Cardiac muscle cell (in vitro differentiated cells and primary cell): ENCODE measurements at places on chromosomes 7 and 10.

DNA sequence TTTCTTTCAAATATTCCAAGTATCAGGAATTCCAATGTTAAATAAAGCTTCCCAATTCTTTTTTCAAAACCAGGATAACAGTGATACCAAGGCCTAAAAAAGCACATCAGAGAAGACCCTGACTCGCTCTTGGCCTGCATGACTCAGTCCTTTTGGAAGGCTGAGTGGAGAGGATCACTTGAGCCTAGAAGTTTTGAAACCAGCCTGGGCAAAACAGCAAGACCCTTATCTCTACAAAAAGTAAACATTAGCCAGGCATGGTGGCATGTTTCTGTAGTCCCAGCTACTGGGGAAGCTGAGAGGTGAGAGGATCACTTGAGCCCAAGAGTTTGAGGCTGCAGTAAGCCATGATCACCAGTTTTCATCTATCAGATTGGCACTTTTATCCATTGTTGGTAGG lies 18.7 kb downstream of the NFE2L3 start:
- H3K4me3 ChIP-seq = no peak overlapping the region
- DNase-seq = no peak
- no peaks in the 10 kb centered on the region for H3K36me3 ChIP-seq
- H3K27me3 ChIP-seq = no peaks in the 10 kb centered on the region
- no peak overlapping the region for H3K27ac ChIP-seq
- H3K4me1 ChIP-seq = no peaks in the 10 kb centered on the region

DNA sequence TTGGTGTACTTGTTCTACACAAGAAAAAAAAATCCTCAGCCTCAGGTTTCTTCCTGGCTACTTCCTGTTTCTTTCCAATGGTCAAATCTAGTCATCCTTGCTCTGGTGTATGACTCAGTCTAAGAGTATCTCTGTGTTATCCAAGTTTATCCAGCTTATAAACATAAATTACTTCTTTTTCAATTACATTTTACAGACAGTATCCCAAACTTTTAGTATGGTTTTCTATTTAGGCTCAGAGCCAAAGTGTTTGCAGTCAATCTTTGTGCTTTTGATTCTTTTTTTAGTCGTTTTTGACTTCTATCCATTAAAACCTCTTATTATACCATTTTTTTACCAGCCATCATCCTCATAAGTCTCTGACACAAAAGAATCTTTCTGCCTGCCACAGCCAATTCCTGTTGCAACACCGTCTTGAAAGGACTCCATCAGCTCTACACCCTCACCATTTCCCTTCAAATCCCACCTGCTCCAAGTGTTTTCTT lies 294.6 kb downstream of the PTEN start:
- no peak overlapping the region for H3K4me3 ChIP-seq
- no peak for DNase-seq
- no peak overlapping the region for H3K27ac ChIP-seq
- H3K4me1 ChIP-seq = peaks cover 18% of the 10 kb centered on the region
- no peaks in the 10 kb centered on the region for H3K36me3 ChIP-seq
- no peaks in the 10 kb centered on the region for H3K27me3 ChIP-seq

GRCh38 chr10:95457319-95457886 lies 103.8 kb downstream of the SORBS1 start:
- H3K27me3 ChIP-seq = no peaks in the 10 kb centered on the region
- H3K36me3 ChIP-seq = no peaks in the 10 kb centered on the region
- no peak overlapping the region for H3K4me3 ChIP-seq
- peaks cover 23% of the 10 kb centered on the region for H3K4me1 ChIP-seq
- peak overlapping the region; percentile 9 for H3K27ac ChIP-seq
- DNase-seq = no peak

DNA sequence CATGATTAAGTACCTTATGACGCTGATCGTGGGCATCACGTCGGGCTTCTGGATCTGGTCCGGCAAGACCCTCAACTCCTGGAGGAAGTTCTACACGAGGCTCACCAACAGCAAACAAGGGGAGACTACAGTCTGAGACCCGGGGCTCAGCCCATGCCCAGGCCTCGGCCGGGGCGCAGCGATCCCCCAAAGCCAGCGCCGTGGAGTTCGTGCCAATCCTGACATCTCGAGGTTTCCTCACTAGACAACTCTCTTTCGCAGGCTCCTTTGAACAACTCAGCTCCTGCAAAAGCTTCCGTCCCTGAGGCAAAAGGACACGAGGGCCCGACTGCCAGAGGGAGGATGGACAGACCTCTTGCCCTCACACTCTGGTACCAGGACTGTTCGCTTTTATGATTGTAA lies 2.5 kb downstream of the FZD1 start:
- peak; percentile 19 for DNase-seq
- no peaks in the 10 kb centered on the region for H3K36me3 ChIP-seq
- H3K4me3 ChIP-seq = peak overlapping the region; percentile 27
- no peak overlapping the region for H3K27ac ChIP-seq
- peaks cover 10% of the 10 kb centered on the region for H3K4me1 ChIP-seq

DNA sequence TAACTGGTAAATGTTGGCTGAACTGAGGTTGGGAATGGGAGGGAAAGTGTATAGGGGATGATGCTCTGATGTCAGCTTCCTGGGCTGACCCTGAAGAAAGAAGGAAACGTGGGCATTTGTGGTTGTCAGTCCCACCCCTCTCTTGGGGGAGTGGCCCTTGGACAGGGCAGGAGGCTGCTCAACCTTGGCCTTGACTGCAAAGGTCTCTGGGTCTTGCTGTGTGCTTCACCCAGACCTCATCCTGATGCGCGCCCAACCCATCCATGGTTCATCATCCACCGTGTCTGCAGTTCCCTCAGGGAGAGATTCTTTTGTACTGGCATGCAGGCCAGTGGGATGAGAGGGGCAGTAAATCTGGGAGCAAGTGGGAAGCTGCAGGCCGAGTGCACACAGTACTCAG lies 4.7 kb upstream of the ZYX start:
- no peaks in the 10 kb centered on the region for H3K36me3 ChIP-seq
- DNase-seq = no peak
- no peak overlapping the region for H3K4me3 ChIP-seq
- H3K27ac ChIP-seq = no peak overlapping the region

- no peaks in the 10 kb centered on the region for H3K36me3 ChIP-seq
- no peaks in the 10 kb centered on the region for H3K27me3 ChIP-seq
- DNase-seq = no peak
- H3K4me1 ChIP-seq = no peaks in the 10 kb centered on the region
- no peak overlapping the region for H3K4me3 ChIP-seq
- H3K27ac ChIP-seq = no peak overlapping the region
Measured at GRCh38 chr10:55746002-55746401, 615.1 kb downstream of the ZWINT start.

GRCh38 chr10:75924309-75924902 lies 493.0 kb downstream of the LRMDA start:
- no peaks in the 10 kb centered on the region for H3K27me3 ChIP-seq
- no peak overlapping the region for H3K27ac ChIP-seq
- H3K4me1 ChIP-seq = no peaks in the 10 kb centered on the region
- no peak for DNase-seq
- no peak overlapping the region for H3K4me3 ChIP-seq
